ENCODE measurements at places on chromosomes 5 and 9. TPM values are rescaled to one million over a fixed set of nuclear protein-coding genes. Genes with fewer than 3 reads are reported as not detected.
A peak's percentile ranks its signal among the peaks of the same experiment; 100 is the strongest.

DNA sequence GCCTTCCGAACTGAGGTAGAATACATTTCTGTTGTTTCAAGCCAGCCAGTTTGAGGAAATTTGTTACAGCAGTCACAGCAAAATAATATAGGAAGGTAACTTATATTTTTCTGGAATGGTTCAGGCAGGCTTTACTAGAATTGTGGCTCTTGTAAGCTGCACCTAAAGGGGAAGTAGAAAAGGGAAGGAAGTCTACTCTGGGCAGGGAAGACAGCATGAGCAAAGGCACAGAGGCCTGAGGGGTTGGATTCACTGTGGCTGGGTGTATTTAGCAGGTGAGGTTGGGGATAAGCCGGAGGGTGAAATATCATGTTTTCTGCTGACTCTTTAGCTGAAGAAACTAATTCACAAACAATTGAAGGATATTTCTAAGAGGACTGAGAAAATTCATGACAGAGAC is 183.5 kb downstream of the GAS1 start:
- H3K27ac ChIP-seq, result peak overlapping the region; percentile 4
- no peaks in the 10 kb centered on the region for H3K36me3 ChIP-seq

- no peak overlapping the region for H3K4me3 ChIP-seq
- DNase-seq, result no peak
- no peak overlapping the region for H3K27ac ChIP-seq
- H3K36me3 ChIP-seq, result no peaks in the 10 kb centered on the region
Measured at GRCh38 chr5:158212917-158213316, 354.0 kb upstream of the CLINT1 start.

GRCh38 chr5:163473635-163474243 is 13.3 kb downstream of the HMMR start:
- no peaks in the 10 kb centered on the region for H3K27me3 ChIP-seq
- H3K27ac ChIP-seq, result no peak overlapping the region
- no peak overlapping the region for H3K4me3 ChIP-seq
- H3K4me1 ChIP-seq, result no peaks in the 10 kb centered on the region

- no peak overlapping the region for H3K27ac ChIP-seq
- H3K36me3 ChIP-seq, result no peaks in the 10 kb centered on the region
- no peak overlapping the region for H3K4me3 ChIP-seq
- DNase-seq, result no peak
- no peaks in the 10 kb centered on the region for H3K4me1 ChIP-seq
Measured at GRCh38 chr5:1400211-1400855, 44.9 kb downstream of the SLC6A3 start.

DNA sequence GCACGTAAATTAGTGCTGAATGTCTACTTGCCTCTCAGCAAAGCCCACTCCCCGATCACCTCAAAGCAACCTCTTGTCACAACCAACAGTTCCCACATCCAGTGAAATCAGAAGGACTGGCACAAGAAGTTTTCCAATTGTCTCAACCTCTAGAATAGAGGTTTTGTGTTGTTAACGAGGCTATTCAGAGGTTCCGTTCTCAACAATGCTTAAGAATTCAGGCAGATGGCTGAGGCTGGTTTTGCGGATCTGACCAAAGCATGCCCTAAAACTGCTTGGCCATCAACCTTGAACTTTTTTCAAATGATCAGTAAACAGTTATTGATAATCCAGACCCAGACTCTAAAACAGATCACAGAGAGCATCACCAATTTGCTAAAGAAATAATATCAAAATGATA is 52.9 kb downstream of the MAPKAP1 start:
- H3K36me3 ChIP-seq, result no peaks in the 10 kb centered on the region
- DNase-seq, result no peak
- no peak overlapping the region for H3K27ac ChIP-seq
- no peaks in the 10 kb centered on the region for H3K27me3 ChIP-seq

GRCh38 chr9:129559506-129559881 is 61.4 kb downstream of the C9orf50 start:
- no peak overlapping the region for H3K4me3 ChIP-seq
- H3K4me1 ChIP-seq, result peaks cover 4% of the 10 kb centered on the region
- no peak overlapping the region for H3K27ac ChIP-seq
- no peak for DNase-seq
- H3K36me3 ChIP-seq, result no peaks in the 10 kb centered on the region

DNA sequence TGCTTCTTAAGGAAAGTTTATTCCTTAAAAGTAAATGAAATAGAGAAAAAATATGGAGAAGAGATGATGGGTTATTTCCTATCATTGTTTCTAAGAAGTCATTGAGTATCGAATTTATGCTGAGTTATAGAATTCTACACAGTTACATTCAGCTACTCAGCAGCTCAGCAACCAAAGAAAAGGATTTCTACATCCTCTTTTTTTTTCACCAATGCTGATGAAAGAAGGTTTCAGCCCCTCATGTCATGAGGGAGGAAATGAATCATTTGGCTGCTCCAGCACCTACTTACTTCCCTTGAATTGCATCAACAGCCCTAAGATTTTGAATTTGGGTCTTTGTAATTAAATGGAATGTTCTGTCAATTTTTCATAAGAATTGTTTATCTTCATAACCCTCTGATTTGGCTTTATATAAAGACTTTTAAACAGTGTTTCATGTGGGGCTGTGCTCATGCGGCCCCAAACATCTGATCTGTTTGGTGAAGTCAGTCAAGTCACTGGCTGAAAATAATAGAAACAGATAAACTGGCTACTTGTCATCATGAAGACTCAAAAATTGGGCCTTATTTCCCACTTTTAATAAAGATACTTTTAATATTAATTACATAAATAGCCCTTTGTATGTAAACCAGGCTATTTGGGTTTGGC is 18.5 kb upstream of the SNX2 start:
- H3K4me1 ChIP-seq, result peaks cover 3% of the 10 kb centered on the region
- H3K36me3 ChIP-seq, result no peaks in the 10 kb centered on the region
- no peak overlapping the region for H3K4me3 ChIP-seq
- no peak for DNase-seq

SCGB3A2 gene
- total RNA-seq, result not detected

DNA sequence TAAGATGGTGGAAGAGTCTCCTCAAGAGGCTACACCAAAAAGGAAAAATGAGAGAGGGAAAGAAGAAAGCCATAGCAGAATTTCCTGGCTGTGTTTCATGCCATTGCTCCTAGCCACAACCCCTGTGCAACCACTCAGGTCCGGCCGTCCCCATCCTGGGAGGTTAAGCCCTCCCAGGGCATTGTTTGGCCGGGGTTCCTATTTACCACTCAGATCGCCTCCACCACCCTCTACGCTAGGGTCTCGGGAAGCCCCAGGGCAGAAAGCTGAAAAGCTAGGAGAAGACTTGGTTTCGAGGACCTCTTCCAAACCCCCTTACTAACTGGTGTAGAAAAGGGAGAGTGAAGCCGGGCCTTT is 715 bp downstream of the RC3H2 start:
- H3K36me3 ChIP-seq, result no peaks in the 10 kb centered on the region
- peak overlapping the region; percentile 81 for H3K4me3 ChIP-seq
- peak; percentile 65 for DNase-seq
- H3K27me3 ChIP-seq, result no peaks in the 10 kb centered on the region

- H3K4me1 ChIP-seq, result peaks cover 56% of the 10 kb centered on the region
- peak; percentile 53 for DNase-seq
- H3K4me3 ChIP-seq, result no peak overlapping the region
- H3K27ac ChIP-seq, result no peak overlapping the region
- H3K27me3 ChIP-seq, result peaks cover 56% of the 10 kb centered on the region
- H3K36me3 ChIP-seq, result no peaks in the 10 kb centered on the region
Measured at GRCh38 chr5:1007221-1007680, 1.4 kb upstream of the NKD2 start.
